ENCODE measurements at places on chromosomes 7 and 10.

- DNase-seq = peak; percentile 21
Observed at GRCh38 chr10:93364966-93365365, 117.2 kb downstream of the MYOF start.

GRCh38 chr7:112182749-112183148 is 23.4 kb downstream of the DOCK4 start:
- no peak for DNase-seq

DNA sequence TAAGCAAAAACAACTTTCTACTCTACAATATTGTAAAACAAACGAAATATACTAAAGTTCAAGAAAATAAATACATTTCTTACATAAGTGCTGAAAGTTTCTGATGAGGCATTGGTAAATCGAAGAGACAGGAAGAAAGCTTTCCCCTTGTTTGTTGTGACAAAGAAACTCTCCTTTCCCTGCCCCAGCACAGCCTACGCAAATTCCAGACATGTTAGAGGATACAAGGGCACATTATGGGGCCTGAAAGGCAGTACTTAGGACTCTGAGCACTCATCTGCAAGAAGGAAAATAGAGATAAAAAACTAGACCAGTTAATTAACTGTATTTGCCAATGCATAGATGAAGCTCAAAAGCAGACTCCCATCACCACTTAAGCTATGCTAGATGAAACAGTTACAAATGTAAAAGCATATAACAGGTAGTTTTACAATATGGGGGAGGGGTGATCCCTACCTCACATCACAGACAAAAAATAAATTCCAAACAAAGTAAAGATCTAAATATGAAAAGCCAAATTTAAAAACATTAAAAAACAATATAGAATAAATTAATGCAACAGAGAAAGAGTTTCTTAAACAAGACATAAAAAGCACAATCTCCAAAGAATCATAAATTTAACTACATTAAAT is 21.8 kb downstream of the ARHGAP19 start:
- DNase-seq = no peak

GRCh38 chr10:11209830-11210181 is 192.1 kb downstream of the CELF2 start:
- no peak for DNase-seq

DNA sequence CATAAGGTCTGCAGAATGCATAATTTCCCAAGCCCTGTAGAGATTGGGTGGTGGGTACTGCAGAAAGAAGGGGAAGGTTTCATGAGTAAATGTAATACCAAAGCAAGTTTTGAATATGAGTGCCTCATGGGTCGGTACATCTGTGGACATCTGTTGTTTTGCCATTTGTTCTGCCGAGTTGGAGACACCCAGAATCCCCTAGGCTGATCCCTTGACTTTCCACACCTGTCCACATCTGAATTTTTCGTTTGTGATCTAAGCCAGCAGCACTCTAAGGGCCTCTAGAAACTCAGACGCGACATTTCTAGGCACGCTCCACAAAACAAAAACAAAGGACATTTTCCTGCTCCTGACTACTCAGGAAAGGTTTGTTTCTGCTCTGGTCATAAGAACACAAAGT is 11.7 kb upstream of the SLF2 start:
- DNase-seq = no peak

DNA sequence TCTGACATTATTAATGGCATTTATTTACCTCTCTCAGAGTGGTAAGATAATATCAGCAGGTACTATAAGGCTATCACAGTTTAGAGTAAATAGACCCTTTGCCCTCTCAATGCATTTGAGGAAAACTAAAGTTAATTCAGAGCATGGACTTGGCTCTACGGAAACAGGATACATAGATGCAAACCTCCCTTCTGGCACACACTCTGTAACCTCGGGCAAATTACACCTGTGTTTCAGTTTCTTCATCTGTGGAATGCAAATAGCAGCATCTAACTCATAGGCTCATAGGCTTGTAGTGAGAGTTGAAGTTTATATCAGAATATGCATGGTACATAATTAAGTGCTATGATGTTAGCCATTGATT is 5.6 kb downstream of the RAPGEF5 start:
- no peak for DNase-seq

DNA sequence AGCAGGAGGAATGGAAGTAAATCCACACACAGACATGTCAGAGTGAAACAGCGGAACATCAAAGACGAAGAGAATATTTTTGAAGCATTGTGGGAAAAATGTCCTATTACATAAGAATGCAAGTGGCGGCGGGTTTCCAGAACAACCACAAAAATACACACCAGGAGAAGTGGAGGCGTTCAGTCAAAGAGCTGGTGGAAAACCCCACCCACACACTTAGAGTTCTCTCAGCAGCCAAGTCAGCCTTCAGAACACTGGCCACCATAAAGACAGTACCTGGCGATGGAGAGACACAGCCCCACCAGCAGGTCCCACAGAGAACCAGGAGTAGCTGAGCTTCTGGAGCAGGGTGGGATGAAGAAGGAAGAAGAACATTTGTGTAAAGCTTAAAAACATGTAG is 23.7 kb downstream of the NKX6-2 start:
- DNase-seq = peak; percentile 55

DNA sequence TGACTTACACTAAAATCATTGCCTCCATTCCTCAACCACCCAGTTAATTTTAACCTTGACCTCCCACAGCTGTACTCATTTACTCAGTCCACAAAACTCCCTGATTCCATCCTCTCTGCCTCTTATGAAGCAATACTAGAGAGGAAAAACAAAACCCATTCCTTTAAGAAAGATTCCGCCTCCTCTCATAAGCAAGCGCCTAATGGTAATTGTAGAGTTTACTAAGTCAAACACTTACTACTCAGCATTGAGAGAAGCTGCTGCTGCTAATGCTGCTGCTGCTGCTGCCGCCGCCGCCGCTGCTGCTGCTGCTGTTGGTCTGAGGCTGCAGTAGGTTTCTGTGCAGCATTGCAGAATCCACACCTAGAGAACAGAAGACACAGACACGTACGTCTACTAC is 2.1 kb upstream of the ADD3 start:
- DNase-seq = no peak

DNA sequence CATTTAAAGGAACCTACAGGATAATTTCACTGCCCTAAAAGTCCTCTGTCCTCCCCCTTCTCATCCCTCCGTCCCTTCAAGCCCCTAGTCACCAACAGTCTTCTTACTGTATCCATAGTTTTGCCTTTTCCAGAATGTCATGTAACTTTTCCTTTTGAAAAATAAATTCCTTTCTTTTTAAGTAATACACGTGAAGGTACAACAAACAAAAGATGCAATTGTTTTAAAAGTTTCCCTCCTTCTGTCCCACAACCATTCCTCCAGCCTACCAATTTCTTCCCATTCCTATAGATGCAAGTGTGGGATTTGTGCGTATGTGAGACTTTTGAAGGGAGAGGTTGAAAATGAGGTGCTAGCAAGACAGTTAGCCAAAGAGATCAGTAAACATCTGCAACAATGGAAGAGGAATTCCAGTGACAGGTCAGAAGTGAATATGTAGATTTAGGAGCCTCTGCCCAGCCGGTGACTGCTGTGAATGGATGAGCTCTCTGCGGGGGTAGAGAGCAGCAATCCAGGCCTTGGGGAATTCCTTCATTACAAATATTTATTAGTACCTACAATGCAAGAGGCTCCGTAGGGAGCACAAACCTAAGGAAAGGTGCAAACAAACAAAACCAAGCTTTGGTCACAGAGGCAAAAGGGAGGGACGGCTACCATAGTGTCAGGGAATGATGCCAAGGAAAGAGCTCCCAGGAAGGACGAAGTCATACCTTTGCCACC is 243.6 kb downstream of the SKIDA1 start:
- DNase-seq = no peak

- DNase-seq = peak; percentile 32
Observed at GRCh38 chr7:1810961-1811849, 141.1 kb downstream of the ELFN1 start.

GRCh38 chr7:70574314-70574834 is 557.6 kb upstream of the GALNT17 start:
- no peak for DNase-seq

- DNase-seq = no peak
Observed at GRCh38 chr10:4101918-4102654, 317.1 kb upstream of the KLF6 start.

- no peak for DNase-seq
Observed at GRCh38 chr7:14851610-14852009, 50.9 kb downstream of the DGKB start.

GRCh38 chr10:86651021-86651471 is 3.3 kb upstream of the OPN4 start:
- DNase-seq = no peak

GRCh38 chr10:1036341-1036791 is 10.7 kb upstream of the IDI2 start:
- no peak for DNase-seq

- DNase-seq = no peak
Observed at GRCh38 chr7:130881799-130882141, 147.8 kb upstream of the KLF14 start.

- no peak for DNase-seq
Observed at GRCh38 chr10:114749014-114749413, 72.6 kb upstream of the FHIP2A start.

GRCh38 chr7:110645616-110646015 is 445.3 kb upstream of the LRRN3 start:
- no peak for DNase-seq

DNA sequence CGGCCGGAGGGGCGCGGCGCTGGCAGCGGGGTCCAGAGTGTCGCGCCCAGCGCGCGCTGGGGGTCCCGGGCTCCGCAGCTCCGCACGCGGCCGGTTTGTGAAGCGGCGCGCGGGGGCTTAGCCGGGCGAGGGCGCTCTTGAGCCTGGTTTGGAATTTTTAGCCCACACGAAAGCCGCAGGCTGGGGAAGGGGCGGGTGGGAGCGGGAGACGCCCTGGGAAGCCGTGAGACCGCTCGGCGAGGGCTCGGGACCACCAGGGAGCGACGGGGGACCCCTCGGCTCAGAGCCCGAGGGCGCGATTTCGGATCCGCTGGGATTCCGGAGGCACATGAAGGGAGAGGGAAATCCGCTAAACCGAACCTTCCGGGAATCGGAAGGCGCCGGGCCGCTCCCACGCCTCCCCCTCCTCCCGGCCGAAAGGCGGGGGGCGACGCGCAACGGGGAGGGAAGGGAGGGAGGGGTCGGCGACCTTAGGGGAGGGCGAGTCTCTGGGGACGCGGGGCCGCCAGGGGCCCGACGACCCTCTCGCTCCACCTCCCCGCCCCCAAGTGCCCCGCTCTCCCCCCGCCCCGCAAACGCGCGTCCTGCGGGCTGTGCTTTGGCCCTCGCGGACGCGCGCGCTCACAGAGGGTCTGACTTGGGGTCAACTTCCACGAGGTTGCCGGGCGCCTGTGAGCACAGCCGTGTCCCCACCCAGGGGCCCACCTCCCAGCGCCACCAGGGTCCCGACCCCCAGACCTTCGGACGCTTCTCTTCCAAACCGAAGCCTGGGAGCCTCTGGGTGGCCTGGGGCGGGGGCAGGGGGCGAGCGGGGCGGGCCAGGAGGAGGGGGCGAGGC is 5.1 kb upstream of the ELFN1 start:
- peak; percentile 71 for DNase-seq

GRCh38 chr10:92848037-92848440 is 281 bp upstream of the EXOC6 start:
- DNase-seq = no peak

DNA sequence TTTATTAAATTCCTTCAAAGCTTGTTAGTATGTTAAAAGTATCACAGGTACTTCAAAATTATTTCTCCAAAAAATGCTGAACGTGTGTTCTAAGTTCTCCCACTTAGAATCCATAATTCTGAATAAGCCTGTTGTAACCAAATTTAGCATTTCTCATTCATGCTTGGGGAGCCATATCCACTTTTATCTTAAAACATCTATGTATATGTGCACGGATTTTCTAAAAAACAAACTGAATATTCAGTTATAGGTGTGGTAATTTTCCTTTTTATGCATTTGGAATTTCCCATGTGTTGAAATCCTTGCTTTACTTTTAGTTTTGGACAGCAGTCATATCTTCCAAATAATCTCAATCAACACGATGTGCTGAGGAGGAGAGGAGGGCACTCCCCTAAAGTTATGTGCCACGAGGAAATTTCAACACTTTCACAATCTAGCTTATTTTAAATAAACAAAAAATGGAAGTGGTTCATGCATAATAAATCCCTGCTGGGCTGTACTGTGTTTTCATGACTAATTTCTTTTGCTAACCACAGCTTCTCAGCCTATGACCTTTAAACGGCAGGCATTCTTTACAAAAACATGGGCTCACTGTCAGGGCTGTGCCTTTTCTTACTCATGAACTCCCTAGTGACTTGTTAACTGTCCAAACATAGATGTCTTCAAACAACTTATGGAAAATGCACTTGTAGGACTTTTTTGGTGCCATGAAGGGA is 380.3 kb upstream of the SEMA3C start:
- DNase-seq = peak; percentile 75

GRCh38 chr10:116099023-116099420 is 174.0 kb downstream of the GFRA1 start:
- DNase-seq = no peak

- no peak for DNase-seq
Observed at GRCh38 chr10:86648704-86649427, 5.5 kb upstream of the OPN4 start.

DNA sequence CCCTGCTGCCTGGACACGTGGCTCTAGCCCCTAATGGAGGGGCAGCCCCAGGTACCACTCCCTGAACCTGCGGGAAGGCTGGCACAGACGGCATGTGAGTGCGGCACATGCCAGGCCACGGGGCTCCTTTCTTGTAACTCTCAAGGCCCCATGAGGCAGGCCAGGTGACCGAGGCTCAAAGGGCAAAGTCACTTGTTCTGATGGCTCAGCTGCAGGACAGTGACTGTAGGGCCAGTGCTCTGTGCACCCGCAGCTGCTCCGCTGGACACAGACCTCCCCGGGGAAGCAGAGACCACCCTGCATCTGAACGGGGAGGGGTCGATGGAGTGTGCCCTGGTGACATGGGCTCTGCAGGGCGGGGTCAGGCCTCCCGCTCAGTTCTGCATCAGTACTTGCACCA is 55.3 kb downstream of the PTPRE start:
- DNase-seq = no peak

GRCh38 chr7:101934618-101935017 is 117.2 kb downstream of the CUX1 start:
- DNase-seq = no peak

GRCh38 chr7:149846436-149847046 is 8.4 kb downstream of the ZNF862 start:
- peak; percentile 39 for DNase-seq

Data from suppressor macrophage treated with lipopolysaccharide for 1 hour (primary cell).